ENCODE measurements at places on chromosomes 13 and 19.

- no peak for DNase-seq
Measured at GRCh38 chr13:100608906-100609305, 20.3 kb upstream of the GGACT start.

DNA sequence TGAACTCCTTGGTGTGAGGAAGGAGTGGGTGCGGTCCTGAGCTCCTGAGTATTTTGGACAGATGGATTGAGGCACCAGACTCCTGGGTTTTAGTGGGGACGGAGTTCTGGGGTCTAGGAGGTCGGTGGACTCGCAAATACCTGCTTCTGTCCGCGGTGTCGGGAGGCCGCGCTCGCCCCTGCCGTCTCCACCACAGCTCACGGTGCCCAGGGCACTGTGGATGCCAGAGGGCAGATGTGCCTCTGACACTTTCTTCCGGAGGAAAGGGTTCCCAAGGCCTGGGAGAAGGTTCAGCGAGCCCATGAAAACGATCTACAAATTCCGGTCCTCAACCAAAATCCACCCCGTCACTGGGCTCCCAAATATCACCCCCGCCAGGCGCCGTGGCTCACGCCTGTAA, 3.3 kb downstream of the TULP2 start:
- DNase-seq, result no peak

DNA sequence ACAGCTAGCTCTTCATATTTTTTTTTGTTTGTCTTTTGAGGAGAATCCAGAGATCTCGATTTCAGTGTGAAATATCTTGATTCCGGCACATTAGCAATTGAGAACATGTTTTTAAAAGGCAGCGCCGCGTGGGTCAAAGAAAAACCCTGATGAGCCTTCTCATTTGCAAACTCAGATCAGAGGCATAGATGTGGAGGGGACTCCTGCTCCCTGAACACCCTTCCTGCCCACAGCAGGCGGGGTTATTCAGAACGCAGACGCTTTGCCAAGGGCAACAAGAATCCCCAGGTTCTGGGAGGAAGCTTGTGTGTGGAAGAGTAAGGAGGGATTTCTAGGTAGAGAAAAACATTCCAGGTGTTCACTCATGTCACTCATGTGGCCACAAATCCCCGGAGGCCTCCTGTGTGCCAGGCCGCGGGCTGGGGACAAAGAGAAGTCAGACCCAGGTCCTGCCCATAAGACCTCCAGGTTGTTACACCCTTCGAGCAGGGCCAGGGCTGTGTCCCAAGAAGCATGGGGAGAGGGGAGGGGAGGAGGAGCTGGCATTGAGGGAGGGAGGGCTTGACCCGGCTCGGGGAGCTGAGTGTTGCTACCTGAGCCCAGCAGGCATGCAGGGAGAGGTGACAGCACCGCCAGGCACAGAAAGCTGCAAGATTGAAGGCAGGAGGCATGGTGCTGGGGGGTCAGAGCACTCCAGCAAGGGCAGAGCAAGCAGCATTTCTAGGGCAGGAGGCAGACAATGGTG, 15.9 kb upstream of the IGLON5 start:
- no peak for DNase-seq

DNA sequence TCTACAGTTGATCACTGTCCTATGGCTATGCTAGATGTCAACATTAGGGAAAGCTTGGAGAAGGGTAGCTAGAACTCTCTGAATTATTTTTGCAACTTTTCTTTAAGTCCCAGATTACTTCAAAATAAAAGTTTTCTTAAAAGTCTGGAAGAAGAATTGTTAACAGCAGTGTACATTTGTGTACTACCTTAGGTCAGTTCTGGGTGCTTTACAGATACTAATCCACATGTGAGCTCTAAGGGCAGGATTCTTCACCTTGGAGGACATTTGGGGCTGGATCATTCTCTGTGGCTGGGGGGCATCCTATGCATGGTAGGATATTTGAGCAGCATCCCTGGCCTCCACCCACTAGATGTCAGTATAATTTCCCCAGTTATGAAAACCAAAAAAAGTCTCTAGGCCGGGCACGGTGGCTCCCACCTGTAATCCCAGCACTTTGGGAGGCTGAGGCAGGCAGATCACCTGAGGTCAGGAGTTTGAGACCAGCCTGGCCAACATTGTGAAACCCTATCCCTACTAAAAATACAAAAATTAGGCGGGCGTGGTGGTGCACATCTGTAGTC, 2.8 kb downstream of the BRME1 start:
- no peak for DNase-seq

DNA sequence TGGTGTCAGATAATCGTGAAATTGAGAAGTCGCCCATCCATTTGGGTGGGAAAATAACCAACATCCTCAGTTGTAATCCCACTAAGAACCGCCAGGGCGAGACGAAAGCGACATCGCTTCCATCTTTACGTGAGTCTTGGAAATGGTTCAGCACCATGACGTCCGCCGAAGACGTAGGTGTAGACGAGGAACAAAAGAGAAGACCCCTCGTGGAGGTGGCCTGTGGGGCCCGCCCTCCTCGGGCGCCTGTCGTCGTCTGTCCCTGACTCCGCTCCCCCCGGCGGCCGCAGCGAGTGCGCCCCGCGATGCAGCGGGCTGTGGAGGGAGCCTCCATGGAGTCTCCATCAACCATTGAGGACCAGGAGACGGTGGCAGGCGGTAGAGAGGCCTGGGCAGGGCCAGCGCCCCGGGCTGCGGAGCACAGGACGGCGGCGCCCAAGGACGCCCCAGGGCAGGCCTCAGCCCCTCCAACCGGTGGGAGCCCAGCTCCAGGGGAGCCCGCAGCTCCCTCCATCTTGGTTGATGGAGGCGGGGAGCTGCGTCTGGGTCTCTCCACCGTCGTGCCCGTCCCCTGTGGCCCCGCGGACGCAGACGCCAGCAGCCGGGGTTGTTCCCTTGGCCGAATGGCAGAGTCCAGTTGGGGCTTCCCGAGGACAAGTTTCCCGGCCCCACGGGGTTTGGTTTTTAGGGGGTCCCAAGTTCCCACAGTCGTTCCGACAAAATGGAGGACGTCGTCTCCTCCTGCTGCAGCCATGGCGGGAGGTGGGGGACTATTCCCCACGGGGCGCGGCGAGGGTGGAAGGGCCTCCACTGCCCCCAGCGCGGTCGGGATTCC, 990 bp upstream of the ZMYM2 start:
- DNase-seq, result peak; percentile 82

- no peak for DNase-seq
Measured at GRCh38 chr19:7460562-7460966, 28.3 kb downstream of the PEX11G start.

DNA sequence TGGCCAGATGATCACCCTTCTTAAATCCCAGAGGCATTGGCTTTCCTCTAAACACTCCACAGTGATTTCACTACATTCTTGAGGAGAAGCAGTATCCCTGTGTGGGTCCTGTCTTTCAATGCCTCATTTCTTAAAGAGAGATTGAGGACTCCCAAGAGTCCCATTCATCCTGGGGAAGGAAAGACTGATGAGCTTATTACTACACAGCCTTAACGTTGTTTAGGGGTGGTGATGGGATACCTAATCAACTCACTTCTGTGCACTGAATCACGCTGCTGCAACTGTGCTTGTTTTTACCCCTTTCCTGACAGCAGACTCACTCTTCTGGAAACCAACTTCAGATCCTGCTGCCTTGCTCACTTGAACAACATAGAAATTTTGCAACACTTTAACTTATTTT, 203.1 kb downstream of the RGCC start:
- no peak for DNase-seq

GRCh38 chr19:7994114-7994513, 11.3 kb downstream of the ELAVL1 start:
- no peak for DNase-seq

DNA sequence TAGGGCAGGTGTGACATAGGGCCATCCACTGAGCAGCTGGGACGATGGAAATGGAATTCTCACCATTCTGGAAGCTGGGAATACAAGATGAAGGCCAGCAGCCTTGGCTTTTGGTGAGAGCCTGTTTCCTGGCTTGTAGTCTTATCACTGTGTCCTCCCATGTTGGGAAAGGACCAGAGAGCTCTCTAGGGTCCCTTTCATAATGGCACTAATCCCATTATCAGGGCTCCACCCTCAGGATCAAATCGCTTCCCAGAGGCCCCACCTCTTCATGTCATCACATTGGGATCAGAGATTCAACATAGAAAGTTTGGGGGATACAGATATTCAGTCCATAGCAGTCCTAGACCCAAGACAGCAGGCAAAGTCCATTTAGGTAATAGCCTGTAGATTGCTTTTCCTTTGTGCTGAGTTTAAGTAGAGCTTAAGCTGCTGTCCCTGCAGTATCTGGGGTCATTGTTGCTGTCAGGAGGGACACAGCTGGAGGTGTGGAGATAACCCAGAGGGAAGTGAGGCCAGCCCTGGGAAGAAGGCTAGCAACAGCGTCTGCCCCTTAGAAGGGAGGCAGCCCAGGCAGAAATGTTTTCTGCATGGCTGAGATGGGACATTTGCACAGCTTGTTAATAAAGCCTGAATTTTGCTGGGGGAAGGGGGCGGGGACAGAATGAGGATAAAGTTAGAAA, 136.5 kb upstream of the GPR12 start:
- no peak for DNase-seq

Data from stimulated activated naive B cell treated with anti-CD40 and anti-IgM and Interleukin-4, amounts not matched to agents 10 μg/mL and 1 μg/mL and 100 μg/mL, for 72 hours (primary cell).